Stimulated activated CD8-positive, alpha-beta memory T cell treated with anti-CD3 and anti-CD28 coated beads, Interleukin-2, amount 100 ng/mL, for 48 hours (primary cell): ENCODE measurements at places on chromosomes 16 and 17.

DNA sequence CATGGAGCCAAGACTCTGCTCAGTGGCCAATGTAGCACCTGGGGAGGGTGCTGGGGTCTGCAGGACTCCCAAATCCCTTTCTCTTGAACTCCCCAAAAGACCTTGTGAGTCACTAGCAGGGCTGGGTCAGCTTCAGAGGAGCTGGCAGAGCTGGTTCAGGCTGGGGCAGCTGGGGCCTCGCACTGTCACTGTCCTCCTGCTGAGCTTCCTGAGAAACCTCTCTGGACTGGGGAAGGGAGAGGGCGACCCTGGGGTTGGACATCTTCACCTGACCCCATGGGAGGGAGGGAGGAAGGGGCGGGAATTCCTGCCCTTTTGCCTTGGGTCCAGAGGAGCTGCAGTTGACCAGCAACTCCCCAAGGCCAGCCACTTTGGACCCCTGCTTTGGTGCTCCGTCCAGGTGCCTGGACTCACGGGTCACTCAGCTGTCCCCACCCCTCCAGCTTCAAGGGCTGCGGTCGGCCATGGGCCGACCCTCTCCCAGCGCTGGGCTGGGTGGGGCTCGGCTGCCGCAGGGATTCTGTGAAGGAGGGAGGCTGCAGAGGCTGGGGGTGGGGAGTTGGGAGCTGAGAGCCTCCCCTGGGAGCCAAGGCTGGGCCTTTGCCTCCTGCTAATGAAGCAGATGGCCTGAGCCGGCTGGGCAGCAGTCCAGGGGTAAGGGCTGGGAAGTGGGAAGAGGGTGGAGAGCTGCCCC is 9.2 kb downstream of the FMNL1 start:
- no peak for DNase-seq

DNA sequence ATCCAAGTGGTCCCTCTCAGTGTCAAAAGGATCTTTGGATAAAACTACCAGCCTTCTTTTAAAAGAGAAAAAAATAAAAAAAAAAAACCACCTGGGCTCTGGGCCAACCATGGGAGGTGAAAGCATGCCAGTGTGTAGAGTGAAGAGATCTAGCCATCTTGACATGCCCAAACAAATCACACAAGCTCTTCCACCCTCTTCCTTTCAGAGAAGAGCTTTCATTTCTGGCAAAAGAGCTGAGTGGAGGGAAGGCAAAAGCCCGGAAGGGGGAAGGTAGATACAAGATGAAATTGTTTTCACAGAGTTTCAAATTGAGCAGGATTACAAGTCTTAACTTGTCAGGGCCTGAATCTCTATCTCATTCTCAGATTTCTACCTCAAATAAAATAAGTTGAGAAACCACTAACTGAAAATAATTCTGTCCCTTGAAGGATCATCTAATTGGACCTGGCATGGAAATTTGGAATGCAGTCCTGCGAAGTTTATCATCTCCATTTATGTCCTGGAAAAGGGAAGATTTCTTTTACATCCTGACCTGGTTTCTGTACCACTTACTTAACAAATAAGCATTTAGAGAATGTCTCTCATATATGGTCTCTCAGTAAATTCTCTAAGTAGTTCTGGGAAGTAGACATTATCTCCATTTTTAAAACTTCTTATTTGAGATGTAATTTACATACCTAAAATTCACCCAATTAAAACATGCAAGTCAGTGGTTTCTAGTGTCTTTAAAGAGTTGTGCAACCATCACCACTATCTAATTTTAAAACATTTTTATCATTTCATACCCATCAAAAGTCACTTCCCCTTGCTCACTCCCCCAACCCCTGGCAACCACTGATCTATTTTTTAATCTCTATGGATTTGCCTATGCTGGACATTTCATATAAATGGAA is 93.7 kb downstream of the TANGO6 start:
- no peak for DNase-seq

- no peak for DNase-seq
Measured at GRCh38 chr16:49639739-49640431, 216.0 kb downstream of the ZNF423 start.

GRCh38 chr16:29974291-29975133 is 844 bp downstream of the TAOK2 start:
- DNase-seq = no peak

GRCh38 chr16:84508502-84508901 is 4.0 kb upstream of the MEAK7 start:
- no peak for DNase-seq

DNA sequence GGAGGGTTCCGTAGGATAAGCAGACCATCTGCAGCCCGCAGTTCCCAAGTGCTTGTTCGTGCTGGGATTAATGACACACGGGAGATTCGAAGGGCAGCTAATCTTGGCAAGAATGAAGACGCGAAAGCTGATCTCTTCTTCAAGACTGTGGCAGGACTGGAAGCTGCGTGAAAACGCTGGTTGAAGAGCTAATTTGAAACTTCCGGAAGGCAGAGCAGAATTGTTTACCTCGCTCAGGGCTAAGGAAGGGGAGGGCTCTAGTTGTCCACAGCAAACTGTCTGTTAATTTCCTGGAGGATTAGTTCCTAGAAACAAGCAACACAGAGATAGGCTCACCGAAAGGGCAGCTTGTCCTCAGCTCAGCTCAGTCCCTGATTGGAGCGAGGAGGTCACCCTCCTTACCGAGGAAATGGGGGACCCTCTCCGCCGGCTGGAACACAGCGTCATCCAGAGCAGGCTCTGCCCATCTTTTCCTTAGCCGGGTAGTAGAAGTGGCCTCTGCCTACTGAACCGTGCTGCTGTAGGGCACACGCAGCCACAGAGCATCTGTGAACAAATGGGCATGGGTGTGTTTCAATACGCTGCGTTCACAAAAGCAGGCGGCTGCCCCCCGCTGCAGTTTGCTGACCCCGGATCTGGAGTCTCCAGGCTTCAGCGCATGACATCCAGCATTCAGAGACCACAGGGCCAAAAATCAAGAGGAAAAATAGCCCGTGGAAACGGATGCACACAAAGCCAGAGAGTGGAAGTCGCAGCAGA is 16.7 kb upstream of the BAIAP2 start:
- no peak for DNase-seq

- no peak for DNase-seq
Measured at GRCh38 chr17:58172369-58173071, 5.7 kb downstream of the OR4D2 start.

GRCh38 chr17:61487989-61488595 is 35.9 kb downstream of the TBX4 start:
- DNase-seq = no peak

DNA sequence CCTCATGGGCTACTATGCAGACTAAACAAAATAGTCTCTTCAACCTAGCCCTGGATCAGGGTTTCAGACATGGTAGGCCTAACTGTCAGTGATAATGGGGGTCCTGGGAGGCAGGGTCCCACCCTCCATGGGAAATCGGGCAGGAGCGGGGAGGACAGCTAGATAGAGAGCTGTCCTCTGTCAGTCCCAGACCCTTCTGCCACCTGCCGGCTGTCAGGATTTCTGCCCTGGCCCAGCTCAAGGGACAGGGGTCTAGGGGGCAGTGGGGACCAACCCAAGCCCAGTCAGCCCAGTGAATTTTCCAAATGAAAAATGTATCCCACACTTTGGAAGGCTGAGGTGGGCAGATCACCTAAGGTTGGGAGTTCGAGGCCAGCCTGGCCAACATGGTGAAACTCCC is 5.3 kb downstream of the CA7 start:
- DNase-seq = no peak

DNA sequence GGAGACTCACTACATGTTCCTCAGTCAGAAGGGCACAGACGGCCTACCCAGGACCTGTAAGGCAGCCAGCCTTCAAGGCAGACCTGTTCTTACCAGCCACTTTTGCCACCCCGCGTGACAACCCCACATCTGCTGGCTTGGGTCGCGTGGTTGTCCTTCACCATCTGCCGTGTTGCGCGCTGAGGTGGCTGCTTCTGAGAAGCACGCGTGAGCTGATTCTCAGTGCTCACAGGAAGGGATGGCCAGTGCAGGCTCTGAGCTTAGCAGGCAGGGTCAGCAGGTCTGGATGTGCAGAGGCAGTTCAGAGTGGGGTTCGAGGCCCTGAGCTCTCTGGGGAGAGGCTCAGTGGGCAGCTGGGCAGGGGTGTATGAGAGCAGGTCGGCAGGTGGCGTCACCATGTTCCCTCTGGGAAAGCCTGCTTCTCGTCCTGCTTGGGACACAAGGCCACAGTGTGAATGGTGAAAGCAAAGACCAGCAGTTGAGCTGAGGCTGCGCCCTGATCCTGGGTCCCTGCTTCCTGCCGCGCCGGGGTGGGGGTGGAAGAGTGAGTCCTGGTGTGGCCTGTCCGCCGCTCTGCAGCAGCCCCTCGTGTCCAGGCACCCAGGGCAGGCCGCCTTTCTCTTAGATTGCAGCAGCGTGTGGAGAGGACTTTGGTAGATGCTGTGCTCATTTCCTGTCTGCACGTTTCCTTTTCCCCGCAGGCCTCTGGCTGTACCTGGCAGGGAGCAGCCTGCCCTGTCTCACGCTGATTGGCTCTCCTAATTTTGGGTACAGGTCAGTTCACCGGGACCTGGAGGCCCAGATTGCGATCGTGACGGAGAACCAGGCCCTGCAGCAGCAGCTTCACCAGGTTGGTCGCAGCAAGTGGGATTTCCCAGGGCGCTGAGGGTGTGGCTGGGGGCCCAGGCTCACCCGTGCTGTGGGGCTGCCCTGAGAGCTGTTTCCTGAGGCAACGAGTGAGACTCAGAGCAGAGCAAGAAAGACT is 36.0 kb downstream of the PGS1 start:
- DNase-seq = peak; percentile 26

DNA sequence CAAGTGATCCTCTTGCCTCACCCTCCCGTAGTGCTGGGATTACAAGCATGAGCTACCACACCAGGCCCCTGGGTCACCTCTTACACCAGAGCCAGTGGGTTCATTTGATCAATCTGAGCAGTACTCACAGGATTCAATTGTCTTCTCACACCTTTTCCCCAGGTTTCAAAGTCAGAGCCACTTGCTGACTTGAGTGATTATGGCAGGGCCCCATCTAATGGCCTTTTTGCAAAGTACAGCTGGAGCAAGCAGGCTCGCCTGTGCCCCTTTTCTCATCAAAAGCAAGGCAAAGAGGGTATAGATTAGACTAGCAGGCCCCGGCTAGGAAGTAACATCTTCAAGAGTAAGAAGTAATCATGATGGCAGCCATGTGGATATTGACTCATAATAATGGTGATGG is 114.8 kb upstream of the NOL11 start:
- peak; percentile 4 for DNase-seq

DNA sequence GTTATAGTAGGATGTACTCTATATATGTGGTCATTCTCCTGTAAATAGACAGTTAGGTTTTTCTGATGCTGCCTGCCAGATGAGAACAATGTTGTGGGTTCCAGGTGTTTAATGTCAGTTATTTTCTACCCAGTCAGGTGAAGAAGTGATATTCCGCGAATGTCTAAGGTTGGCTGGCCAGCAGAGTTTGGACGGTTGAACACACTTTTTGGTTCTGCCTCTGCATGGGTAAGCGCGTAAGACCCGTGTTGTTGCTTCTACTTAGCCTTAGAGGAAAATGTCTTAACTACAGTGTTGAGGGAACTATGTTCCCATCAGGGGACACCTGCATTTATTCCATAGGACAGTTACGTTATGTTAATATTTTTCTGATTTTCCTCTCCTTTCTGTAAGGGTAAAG is 162.6 kb downstream of the MAP2K6 start:
- no peak for DNase-seq

- no peak for DNase-seq
Measured at GRCh38 chr16:86298758-86299134, 211.6 kb upstream of the FOXF1 start.

GRCh38 chr16:16149710-16150116 is 73.6 kb downstream of the ABCC6 start:
- no peak for DNase-seq

- DNase-seq = no peak
Measured at GRCh38 chr17:68468788-68469187, 11.5 kb upstream of the WIPI1 start.

GRCh38 chr17:82823004-82823403 is 16.8 kb downstream of the ZNF750 start:
- DNase-seq = no peak

GRCh38 chr16:86151239-86151851 is 252.4 kb downstream of the IRF8 start:
- no peak for DNase-seq

- DNase-seq = no peak
Measured at GRCh38 chr16:73599870-73600269, 551.9 kb upstream of the ZFHX3 start.

DNA sequence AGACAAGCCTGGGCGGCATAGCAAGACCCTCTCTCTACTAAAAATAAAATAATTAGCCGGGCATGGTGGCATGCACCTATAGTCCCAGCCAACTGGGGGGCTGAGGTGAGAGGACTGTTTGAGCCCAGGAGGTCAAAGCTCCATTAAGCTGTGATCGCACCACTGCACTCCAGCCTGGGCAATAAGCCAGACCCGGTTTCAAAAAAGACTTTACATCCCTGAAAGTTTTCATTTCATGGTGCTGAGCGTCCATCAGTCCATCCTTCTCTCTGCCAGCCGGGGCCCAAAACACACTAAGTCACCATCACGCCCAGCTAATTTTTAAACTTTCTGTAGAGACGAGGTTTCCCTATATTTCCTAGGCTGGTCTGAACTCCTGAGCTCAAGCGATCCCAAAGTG is 10.6 kb downstream of the RAB40B start:
- DNase-seq = no peak

DNA sequence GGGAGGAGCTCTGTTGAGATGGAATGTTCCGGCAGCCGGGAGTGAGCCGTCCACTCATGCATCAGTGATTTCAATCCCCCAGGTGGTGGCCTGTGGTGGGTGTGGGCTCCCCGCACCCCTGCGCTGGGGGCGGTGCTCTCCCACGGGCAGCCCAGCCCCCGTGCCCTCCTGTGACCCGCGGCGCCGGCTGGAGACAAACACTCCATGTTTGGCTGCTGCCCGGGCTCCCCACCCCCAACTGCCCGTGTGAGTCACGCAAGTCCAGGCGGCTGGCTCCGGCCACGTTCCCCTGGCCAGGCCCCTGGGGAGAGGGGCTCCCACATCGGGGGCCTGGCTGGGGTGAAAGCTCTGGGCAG is 29.4 kb downstream of the CACNA1H start:
- no peak for DNase-seq

GRCh38 chr17:38982858-38983746 is 15.9 kb upstream of the FBXO47 start:
- no peak for DNase-seq
